ENCODE measurements at places on chromosomes 13 and 19.

DNA sequence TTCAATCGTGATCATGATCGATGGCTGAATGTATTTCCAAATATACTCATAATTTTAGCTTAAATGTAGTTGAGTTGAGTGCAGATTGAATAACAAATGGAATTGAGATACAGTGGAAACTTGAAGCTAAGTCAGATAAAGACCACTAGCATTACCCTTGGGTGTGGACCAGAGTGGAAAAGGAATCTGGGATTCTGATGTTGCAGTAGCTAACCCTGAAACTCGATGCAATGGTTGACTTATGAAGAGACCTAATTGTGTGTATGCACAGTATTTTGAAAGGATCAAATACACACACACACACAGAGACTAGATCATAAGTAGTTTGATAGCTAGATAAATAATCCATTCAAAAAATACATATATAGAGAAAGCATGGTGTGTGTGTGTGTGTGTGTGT, 135.8 kb downstream of the RXFP2 start:
- no peak for DNase-seq

GRCh38 chr13:106033659-106034058, 501.8 kb downstream of the EFNB2 start:
- DNase-seq, result no peak

GRCh38 chr19:30799865-30800755, 427.9 kb downstream of the ZNF536 start:
- no peak for DNase-seq

- no peak for DNase-seq
These were observed 135.5 kb downstream of the FOXO1 start for GRCh38 chr13:40530961-40531360.

- DNase-seq, result no peak
These were observed 99.0 kb downstream of the MYO16 start for GRCh38 chr13:108728370-108728769.

DNA sequence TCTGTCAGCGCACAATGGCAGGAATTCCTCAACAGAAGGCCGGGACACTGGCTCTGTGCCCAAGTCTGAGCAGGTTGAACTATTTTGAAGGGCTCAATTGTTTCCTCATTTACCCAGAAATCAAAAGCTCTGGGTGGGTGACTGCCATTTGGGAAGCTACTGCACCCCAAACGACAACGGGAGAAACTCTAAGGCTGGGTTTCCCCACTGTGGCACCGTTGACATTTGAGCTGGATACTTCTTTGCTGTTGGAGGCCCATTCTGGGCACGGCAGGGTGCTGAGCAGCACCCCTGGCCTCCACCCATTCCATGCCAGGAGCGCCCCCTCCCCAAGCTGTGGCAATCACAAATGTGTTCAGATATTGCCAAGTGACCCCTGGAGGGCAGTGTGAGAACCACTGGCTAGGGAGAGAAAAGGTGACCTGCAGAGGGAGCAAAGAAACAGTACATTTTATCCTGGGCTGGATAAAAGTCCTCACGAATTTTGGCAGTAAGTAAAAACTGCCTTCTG, 62.5 kb downstream of the RFX2 start:
- DNase-seq, result peak; percentile 59

- DNase-seq, result no peak
These were observed 41.9 kb downstream of the TEX26 start for GRCh38 chr13:30974350-30974749.

DNA sequence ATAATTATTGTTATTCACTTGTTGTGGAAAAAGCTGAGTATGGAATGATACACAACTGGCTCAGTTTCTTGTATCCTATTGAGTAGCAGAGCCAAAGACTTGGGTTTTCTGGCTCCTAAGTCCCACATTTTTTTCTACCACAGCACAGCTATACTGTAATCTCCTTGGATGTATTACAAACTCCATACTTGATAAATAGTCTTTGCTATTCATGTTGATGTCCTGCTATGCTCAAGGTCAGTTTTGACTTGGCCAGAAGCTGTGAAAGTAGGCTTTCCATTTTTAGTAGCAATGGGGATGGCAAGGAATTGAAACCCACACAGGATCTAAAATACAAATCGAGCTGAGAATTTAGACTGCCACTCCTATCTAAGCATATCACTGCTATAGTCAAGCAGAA, 79.1 kb downstream of the B3GLCT start:
- no peak for DNase-seq

DNA sequence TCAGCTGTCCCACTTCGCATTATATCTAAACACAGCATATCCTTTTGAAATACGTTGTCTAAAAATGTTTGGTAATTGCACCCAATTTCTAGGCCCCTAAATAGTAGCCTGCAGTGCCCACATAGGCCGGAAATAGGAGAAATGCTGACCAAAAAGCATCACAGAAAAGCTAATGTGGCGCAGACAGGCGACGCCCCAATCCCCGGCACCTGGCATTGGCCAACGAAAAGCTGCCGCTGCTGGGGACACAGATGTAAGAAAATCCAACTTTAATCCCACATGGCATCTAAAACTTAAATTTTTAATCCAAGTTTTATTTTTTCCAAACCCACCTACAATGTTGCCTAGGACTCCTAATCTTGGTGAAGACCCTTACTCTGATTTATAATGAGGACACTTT, 4.0 kb downstream of the SAFB2 start:
- DNase-seq, result no peak

- no peak for DNase-seq
These were observed 15.1 kb downstream of the DEDD2 start for GRCh38 chr19:42202290-42202880.

GRCh38 chr19:53581871-53582279, 43.9 kb downstream of the ZNF331 start:
- no peak for DNase-seq

- no peak for DNase-seq
These were observed 24.4 kb upstream of the C1QTNF9 start for GRCh38 chr13:24284889-24285565.

GRCh38 chr19:8657869-8658268, 27.4 kb downstream of the NFILZ start:
- DNase-seq, result no peak

GRCh38 chr19:49157445-49158224, at the start of gene TRPM4:
TRPM4 (plus strand) TSS chr19:49157792; CDS start chr19:49157867, 75 bp downstream.
- peak; percentile 69 for DNase-seq

Data from NCI-H510A treated with DMSO at 0.1 percent for 48 hours (cell line).